ENCODE measurements at places on chromosomes 4 and X. TPM values are rescaled to one million over a fixed set of nuclear protein-coding genes. Genes with fewer than 3 reads are reported as not detected.

DNA sequence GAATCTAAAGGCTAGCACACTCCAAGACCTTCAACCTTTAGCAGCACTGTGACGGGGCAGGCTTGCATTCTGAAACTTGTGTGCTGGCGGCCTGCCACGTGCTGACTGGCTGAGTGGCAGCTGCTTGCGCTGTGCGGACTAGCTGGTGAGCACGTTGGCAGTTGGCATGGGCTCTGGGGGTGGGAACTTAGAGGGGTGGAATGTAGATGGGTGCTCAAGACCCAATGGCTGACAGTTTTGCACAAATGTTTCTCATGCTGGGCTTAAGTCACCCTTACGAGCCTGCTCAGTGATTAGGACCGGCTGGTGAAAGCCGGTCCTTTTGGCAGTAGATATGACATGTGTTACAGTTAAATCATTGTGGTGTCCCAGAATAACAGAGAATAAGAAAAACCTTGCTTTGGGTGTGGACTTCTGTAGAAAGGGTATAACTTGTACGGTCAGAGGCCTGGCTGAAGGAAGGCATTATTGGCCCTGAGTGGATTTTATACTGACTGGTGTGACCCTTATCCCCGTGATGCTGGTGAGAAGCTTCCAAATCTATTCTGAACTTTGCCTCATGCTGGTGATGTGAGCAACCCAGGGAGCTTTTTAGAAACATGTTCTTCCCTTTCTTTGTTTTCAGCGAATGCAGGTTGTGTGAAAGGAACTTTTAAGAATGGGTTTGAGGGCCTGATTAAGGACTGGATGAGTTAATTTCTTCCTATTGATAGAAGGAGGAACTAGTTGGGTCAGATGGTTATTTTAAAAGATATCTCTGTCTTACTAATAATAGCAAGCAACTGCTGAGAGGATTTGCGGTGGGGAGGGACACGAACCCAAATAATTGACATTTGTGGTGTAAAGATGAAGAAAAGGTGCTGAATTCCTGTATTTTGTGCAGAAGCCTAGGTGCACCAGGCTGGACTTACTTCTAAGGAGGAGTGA lies 107.4 kb upstream of the SLC4A4 start:
- DNase-seq = peak; percentile 91

DNA sequence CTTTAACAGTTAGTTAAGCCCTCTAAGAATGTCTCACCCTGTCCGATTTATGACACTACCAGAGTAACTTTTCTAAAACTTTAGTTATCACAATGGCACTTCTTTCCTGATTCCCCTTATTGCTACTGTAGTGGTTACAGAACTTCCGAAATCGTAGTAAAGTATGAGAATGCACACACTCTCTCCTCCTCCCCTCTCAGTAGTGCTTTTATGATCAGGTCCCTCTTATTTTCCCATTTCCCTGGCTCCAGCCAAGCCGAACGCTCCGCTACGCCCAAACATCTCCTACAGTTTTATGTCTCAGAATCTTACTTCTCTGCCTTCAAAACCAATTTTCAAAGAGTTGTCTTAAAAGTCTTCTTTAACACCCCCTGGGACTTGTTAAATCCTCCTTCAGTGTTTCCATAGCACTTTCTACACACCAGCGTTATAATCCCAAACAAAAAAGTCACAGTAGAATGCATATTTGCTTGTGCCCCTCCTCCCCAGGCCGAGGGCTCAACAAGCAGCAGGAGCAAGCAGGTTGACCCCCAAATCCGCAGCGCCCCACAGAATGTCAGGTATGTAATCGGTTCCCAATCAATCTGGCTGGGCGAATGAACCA lies 671 bp downstream of the HPF1 start:
- no peak for DNase-seq

The GPRIN3 gene
- 34.2 TPM for total RNA-seq

The DDX3X gene
- total RNA-seq = 227 TPM

The FOXP3 gene
- total RNA-seq = not detected

DNA sequence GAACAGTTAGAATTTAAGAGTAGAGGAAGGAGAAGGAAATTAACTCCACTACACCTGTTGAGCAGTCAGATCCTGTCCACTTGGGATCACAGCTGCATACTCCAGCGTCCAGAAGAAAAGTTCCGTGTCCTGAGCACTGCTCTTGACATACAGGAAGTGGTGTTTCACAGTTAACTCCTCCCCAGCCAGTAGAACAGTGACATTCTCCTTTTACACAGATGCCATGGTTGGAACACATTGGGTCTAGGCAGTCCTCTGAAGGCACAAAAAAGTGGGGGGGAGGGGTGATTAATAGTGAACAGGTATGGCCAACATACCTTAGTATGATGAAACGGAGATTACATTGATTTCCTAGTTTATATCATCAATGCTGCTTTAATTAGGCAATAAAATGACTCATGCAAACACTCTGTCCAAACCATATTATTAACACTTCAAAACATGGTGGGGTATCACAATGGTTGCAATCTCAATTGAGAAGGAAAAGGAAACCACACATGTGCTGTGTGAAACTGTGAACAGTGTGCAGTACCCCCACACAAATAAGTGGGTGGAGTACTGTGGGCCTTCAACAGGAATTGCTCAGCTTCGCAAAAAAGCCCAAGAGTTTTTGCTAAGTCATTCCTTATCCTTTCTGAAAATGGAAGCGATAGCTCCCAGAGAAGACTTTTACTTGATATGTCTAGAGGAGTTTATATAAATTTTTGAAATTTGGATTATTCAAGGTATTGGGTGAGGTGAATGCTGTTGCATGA lies 295.6 kb downstream of the SH2D1A start:
- DNase-seq = no peak

DNA sequence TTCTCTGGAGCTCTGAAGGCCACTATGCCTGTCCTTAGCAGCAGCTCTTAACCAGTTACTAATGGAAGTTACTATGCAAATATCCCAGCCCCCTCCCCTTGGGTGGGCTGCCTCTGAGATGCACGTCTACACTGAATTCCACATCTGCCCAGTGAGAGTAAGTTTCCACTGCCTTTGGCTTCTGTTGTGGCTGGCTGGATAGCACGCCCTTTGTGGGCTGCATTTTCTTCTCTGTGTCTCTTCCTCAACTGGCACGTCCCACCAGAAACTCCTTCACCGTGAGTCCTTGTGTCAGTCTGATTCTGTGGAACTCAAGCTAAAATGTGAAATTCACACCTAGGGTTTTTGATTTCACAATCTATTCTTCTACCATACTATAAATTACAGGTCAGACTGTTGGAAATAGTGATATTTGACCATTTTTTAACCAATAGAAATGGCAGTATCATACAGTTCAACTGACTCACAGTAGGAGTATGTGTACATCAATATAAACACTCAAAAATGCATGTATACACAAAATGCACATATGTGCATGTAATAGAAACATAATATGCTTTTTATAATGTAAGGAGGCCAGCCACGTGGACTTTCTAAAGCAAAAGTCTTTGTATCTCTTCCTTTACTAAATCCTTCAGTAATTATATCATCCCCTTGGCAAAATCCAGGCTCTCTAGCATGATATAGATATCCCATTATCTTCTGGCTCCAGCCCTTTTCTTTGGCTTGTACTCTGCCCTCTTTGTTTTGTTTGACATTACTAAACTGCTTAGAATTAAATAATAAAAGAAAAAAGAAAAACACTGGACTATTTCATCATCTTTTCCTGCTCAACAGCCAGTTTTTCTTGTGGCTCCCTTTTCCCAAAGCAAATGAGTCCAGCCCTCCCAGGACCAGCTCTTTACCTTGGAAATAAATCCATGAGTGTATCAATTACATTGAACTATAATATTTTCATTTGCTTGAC lies 33.2 kb upstream of the LDB2 start:
- no peak for DNase-seq

The HSFX1 gene
- 2.2 TPM for total RNA-seq

DNA sequence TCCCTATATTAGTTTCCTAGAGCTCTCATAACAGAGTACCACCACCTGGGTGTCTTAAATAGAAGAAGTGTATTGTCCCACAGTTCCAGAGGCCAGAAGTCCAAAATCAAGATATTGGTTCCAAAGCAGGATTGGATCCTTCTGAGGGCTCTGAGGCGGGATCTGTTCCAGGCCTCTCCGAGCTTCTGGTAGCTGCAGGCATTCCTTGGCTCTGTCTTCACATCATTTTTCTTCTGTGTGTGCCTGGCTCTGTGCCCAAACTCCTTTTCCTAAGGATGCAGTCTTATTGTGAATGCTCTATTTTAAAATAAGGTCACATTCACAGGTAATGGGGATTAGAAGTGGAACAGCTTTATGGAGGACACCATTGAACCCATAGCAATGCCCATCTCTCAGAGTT lies 253.7 kb upstream of the TAPT1 start:
- DNase-seq = no peak

GRCh38 chr4:86048426-86048825 lies 311.4 kb downstream of the MAPK10 start:
- no peak for DNase-seq

The PNMA6A gene
- 1.2 TPM for total RNA-seq

GRCh38 chr4:188403272-188403671 lies 264.0 kb downstream of the TRIML1 start:
- DNase-seq = no peak

DNA sequence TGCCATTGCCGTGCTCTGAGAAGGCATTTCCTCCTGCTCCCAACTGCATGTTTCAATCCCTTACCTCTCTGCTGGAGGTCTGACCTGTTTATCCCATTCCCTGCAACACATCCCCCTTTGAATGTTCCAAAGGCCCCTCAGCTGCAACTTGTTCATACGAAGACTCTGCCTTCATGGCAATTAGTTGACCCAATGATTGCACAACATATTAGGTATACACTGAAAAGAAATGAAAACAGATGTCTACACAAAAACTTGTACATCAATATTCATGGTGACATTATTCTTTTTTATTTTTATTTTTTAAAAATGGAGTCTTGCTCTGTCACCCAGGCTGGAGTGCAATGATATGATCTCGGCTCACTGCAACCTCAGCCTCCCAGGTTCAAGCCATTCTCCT lies 54.9 kb upstream of the STX18 start:
- DNase-seq = no peak

GRCh38 chr4:138222046-138222445 lies 20.1 kb downstream of the SLC7A11 start:
- no peak for DNase-seq

DNA sequence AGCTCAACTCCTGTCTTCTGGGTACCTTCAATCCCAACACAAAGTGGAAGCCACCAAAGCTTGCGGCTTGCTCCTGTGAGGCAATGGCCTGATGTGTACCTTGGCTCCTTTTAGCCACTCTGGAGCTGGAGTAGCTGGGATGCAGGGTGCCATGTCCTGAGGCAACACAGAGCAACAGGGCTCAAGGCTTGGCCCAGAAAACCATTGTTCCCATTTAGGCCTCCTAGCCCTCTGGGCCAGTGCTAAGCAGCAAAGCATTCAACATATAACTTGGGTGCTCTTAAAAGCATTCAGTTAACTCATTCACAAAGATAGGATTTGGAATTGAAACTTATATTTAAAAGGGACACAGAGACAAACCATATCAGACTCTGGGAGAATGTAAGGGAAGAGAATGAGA lies 194.5 kb upstream of the ARHGEF9 start:
- no peak for DNase-seq

GRCh38 chr4:100906973-100907372 lies 389.2 kb upstream of the EMCN start:
- DNase-seq = no peak

- no peak for DNase-seq
Measured at GRCh38 chrX:104211187-104211586, 43.5 kb downstream of the ESX1 start.

- no peak for DNase-seq
Measured at GRCh38 chr4:75527482-75527881, 13.2 kb downstream of the THAP6 start.

The MAB21L2 gene
- not detected for total RNA-seq

GRCh38 chrX:134671294-134671693 lies 13.0 kb upstream of the PLAC1 start:
- no peak for DNase-seq

DNA sequence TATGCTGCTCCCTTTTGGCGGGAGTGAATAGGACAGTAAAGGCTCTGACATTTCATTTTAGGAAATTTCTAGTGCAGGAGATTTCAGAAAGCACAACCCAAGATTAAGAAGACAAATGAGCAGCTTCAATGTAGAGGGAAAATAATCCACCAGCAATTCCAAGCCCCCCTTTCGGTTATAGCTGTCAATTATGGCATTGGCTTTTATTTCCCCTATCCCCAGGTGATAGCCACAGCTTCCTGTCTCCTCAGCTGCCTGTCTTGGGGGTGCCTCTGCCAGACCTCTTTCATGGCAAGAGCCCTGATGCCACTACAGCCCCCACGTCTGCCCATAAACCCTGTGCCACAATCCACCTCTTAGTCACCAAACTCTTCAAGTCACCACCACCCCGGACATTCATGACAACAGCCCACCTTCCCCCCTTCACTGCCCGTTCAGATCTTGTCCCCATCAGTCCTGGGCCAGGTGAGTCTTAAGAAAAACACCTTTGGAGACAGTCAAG lies 48.4 kb upstream of the CLNK start:
- DNase-seq = no peak

DNA sequence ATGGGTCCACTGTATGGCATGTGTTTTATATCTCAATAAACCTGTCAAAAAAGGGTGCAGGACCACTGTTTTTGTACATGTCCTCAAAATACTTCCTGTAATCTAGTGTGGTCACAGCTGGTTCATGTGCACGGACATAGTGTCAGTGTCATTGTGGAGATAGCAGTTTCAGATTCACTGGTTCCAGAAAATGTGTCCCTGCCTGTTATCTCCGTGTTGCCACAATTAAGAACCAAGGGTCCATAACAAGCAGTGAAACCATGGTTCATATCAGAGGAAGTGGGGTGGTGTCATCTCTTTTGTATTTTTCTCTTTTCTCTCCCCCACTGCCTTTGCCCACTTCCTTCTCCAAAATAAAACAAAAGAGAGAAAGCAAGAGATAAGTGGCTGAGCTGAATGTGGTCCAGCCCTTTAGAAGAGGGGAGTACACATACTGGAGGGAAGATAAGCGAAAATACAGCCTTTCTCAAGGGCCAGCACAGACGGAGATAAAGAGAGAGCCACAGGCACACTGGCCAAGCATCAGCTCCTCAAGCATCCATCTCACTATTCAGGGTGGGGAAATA lies 51.2 kb downstream of the TBL1X start:
- no peak for DNase-seq

DNA sequence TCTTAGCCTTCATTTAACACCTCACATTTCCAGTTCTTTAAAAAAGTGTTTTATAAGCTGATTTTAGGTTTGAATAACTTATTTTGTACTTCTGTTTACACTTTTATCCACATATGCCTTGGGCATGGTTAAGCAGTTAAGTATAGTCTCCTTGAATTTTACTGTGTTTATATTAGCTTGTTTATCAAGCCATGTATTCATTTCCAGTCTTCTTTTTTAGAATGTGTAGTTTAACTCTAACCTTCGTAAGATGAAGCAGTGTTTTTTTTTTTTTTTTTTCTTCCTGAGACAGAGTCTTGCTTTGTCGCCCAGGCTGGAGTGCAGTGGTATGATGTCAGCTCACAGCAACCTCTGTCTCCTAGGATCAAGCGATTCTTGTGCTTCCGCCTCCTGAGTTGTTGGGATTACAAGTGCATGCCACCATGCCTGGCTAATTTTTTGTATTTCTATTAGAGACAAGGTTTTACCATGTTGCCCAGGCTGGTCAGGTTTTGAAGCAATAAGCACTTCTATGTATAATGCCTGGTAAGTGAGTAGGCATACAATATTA lies 42.5 kb downstream of the BMP2K start:
- DNase-seq = no peak

The SPON2 gene
- 32.0 TPM for total RNA-seq

The PGM2 gene
- 28.7 TPM for total RNA-seq

GRCh38 chr4:30620711-30621110 lies 99.5 kb upstream of the PCDH7 start:
- DNase-seq = no peak

The TECRL gene
- not detected for total RNA-seq

The NKX6-1 gene
- total RNA-seq = not detected

Measured in lower lobe of right lung (tissue), 2 donors.